ENCODE measurements at places on chromosomes 13 and 19. TPM values are rescaled to one million over a fixed set of nuclear protein-coding genes. Genes with fewer than 3 reads are reported as not detected.

GRCh38 chr13:22077205-22077683 is 406.4 kb downstream of the FGF9 start:
- no peak for DNase-seq

DNA sequence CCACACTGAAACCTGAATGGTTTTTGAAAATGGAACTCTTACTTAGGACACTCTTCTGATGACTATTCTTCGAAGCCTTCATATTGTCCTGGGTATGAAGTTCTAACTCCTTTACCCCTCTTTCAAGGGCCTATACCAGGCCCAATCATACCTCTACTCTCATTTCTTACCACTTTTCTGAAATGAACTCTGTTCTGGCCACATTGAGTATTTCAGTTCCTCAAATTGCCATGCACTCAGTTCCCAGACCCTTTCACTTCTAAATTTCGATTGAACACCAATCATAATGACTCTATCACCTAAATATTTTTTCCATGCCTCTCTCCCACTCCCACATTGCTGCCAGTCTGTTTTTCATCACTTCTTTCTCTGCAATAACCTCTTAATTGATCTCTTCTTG is 53.7 kb downstream of the LACC1 start:
- no peak for DNase-seq

DNA sequence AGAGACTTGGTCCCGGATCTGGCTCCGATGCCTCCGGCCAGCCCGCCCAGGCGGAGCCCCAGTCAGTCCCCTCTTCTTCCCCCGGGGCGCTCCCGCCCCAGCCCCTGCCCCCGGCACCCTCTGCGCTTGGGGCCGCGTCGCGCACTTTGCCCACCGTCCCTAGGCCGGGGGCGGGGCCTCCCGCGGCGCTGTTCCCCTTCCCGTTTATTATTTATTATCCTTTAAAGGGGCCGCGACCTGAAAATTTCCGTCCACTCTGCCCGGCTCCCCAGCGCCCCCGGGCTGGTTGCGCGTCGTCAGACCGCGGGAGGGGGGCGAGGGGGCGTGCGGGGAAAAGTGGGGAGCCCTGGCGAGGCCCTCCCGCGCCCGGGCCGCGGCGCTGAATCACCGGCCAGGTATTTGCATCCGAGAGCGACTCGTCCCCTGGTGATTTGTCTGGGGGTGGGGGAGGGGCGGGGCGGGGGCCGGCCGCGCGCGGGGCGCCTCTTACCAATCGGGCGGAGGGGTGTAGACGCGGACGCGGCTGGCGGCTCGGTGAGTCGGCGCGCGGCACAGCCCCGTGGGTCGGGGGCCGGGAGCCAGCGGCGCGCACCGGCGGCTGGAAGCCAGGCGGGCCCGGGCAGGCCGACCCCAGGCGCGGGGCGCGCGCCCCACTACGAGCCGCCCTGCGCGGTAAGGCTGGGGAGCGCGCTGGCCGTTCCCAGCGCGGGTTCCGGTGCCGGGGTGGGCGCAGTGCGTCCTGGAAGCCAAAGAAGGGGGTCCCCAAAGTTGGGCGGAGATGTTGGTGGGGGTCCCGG is at the start of gene ARID3A:
TSS of gene ARID3A (plus strand) at position 510 of the 797 bp plus-strand sequence. CDS start 3,494 bp downstream, outside the sequence.
- peak; percentile 81 for DNase-seq

GPR4 gene
- total RNA-seq = not detected

- no peak for DNase-seq
These were observed 20.3 kb upstream of the RFC3 start for GRCh38 chr13:33797622-33798021.

GRCh38 chr19:7748756-7749155 is 1.4 kb upstream of the CD209 start:
- DNase-seq = no peak

Measured in mesothelial cell of epicardium (in vitro differentiated cells).